ENCODE measurements at places on chromosomes 1 and 21.

DNA sequence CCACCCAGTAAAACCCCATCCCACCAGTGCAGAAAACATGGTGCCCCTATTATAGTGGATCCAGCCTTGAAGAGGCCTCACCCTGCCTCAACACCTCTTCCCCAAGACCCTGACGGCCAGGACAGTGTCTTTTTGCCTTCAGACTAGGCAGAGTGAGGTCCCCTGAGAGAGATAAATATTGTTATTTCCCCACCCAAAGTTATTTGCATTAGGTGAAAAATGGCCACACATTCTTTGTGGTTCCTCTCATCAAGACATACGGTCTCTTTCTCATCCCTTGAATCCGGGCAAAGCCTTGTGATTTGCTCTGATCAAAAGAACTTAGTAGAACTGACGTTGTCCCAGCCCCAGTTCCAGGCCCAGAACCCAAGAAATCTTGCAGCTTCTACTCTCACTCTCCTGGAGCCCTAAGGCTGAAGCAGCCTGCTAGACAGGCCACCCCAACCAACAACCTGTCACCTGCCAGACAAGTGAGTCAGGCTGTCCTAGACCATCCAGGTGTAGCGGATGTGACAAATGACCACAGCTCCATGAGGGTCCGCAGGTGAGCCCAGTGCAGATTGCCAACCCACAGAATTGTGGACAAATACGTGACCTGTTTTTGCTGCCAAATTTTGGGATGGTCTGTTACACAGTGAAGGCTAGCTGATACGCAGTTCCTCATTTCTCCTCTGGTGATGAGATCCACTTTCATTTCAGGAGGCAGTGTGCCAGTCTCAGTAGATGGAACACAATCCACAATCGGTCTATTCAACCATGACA, 8.1 kb upstream of the SSU72 start:
- no peak for DNase-seq

GRCh38 chr1:222784916-222785315, 29.9 kb upstream of the DISP1 start:
- no peak for DNase-seq

- no peak for DNase-seq
Observed at GRCh38 chr1:89941110-89941766, 53.7 kb upstream of the ZNF326 start.

GRCh38 chr1:117674521-117675400, 68.9 kb downstream of the TENT5C start:
- DNase-seq: no peak

GRCh38 chr1:203440771-203441170, 34.8 kb upstream of the PRELP start:
- DNase-seq: no peak

GRCh38 chr1:32398401-32398800, 4.2 kb upstream of the BSDC1 start:
- DNase-seq: no peak

GRCh38 chr1:35085421-35085820, 6.2 kb downstream of the ZMYM1 start:
- DNase-seq: no peak

- no peak for DNase-seq
Observed at GRCh38 chr1:66261364-66261763, 272.6 kb upstream of the SGIP1 start.

- DNase-seq: no peak
Observed at GRCh38 chr1:100053727-100054126, 79.0 kb downstream of the SASS6 start.

DNA sequence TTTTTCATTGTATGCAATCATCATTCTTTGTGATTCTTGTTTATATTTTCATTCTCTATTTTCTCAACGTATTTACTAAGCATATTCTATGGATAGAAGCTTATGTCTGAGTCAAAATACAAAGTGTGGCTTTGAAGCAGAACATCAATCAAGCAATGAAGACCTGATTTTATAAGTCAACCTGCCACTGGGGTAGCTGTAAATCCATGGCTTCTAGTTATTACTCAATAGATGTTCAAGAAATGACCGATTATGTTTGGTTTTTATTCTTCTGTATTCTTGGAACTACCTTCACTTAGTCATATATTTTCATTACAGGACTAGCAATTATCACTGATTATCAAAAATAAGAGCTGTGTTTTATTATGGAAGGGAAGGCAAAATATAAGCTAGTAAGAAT, 20.5 kb upstream of the PTGS2 start:
- no peak for DNase-seq

DNA sequence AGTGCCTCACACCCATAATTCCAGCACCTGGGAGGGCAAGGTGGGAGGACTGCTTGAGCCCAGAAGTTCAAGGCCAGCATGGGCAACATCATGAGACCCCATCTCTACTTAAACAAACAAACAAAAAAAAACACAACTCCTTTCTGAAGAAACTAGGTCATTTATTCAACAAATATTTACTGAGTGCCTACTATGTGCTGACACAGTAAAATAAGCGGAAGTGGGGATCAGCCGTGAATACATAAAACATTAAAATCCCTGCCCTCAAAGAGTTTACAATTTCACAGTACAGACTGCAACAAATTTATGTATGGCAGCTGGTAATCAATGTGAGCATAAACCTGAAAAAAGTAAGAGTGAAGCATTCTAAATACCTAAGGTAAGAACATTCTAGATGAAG, 65.3 kb downstream of the TUT4 start:
- DNase-seq: no peak

- no peak for DNase-seq
Observed at GRCh38 chr1:35298464-35298863, 30.0 kb downstream of the ZMYM4 start.

DNA sequence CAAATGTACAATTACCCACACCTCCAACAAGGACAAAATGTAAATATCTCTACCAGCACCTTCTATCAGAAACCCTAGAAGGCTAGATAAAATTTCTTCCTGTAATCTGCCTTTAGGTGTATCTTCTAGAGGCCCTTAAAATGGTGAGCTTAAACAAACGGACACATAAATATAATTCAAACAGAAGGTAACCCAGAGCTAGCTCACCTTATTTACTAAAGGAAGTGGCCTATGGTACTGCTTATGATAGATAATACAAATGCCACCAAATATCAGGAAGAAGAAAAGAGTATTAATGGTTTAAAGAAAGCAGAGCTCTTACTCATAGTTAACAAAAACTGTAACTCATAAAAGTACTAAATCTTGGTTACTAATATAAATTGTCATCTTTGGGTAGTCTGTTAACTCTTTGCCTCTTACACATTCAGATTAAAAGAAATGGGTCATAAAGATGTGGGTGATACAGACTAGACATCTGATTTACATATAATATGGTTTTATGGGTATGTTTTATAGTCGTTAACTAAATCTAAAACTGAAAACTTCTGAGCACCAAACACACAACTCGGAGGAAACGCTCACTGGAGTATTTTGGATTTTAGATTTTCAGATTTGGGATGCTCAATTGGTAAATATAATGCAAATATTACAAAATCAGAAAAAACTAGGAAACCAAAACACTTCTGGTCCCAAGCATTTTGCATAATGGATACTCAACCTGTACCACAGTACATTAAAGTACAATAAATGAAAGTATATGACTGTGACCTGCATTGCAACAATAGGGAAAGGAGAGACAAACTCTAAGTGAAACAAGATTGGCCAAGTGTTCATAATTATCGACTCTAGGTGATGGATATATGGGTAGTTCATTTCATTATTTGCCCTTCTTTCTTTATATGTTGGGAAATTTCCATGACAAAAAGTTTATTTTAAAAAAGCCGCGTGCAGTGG, 23.2 kb downstream of the TRIT1 start:
- no peak for DNase-seq

DNA sequence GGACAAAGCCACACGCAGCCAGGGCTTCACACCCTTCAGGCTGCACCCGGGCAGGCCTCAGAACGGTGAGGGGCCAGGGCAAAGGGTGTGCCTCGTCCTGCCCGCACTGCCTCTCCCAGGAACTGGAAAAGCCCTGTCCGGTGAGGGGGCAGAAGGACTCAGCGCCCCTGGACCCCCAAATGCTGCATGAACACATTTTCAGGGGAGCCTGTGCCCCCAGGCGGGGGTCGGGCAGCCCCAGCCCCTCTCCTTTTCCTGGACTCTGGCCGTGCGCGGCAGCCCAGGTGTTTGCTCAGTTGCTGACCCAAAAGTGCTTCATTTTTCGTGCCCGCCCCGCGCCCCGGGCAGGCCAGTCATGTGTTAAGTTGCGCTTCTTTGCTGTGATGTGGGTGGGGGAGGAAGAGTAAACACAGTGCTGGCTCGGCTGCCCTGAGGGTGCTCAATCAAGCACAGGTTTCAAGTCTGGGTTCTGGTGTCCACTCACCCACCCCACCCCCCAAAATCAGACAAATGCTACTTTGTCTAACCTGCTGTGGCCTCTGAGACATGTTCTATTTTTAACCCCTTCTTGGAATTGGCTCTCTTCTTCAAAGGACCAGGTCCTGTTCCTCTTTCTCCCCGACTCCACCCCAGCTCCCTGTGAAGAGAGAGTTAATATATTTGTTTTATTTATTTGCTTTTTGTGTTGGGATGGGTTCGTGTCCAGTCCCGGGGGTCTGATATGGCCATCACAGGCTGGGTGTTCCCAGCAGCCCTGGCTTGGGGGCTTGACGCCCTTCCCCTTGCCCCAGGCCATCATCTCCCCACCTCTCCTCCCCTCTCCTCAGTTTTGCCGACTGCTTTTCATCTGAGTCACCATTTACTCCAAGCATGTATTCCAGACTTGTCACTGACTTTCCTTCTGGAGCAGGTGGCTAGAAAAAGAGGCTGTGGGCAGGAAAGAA, 8.1 kb downstream of the PSRC1 start:
- no peak for DNase-seq
